ENCODE measurements at places on chromosomes 13 and 19.
A peak's percentile ranks its signal among the peaks of the same experiment; 100 is the strongest.

DNA sequence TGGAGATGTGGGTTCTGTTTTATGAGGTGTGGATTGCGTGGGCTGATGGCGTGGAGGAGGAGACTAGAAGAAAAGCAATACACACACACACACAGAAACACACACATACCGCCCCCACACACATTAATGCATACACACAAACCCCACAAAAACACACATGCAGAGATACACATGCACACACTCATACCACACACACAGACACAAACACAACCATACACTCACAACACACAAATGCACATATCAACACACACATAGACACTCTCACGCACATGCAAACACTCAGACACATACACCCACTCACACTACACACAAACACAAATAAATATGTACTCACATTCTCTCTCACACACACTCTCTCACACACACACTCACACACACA is 75.7 kb upstream of the UBL3 start:
- DNase-seq = no peak

DNA sequence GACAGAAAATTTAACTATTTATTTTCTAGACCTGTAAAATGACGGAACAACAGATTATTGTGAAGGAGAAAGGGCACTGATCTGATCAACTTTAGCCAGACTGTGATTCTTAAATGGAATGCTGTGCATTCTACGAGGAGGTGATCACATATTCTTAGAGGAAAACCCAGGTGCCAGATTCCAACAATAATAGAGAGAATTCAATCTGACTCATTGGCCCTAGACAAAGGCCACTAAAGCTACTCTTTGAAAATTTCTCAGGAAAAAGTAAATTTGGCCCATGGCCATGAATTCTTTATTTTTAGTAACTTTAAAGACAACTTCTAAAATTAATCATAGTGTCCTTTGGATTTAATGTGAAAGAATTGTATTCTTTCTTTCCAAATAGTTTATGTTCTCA is 58.6 kb upstream of the POSTN start:
- DNase-seq = peak; percentile 6

DNA sequence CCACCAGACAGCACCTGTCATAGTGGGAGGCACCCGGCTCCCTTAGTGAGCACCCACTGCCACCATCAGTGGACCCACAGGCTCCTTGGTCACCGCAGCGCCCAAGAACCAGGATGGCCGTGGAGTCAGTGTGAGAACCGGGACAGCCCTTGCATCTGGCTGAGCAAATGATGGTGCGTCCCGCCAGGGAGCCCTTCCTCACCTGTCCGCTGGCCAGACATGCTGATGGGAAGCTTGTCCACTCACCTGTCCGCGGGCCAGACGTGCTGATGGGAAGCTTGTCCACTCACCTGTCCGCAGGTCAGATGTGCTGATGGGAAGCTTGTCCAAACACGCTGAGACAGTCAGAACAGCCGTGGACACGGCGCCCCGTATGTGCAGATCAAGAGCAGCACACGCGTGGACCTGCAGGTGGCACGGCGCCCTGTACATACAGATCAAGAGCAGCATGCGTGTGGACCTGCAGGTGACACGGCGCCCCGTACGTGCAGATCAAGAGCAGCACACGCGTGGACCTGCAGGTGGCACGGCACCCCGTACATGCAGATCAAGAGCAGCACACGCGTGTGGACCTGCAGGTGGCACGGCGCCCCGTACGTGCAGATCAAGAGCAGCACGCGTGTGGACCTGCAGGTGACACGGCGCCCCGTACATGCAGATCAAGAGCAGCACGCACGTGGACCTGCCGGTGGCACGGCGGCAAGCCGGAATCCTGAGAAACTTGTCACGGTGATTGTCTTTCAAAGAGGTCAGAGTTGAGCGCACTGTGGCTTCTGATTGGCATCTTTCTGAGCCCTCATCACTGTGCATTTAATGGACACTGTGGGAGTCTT is 40.7 kb upstream of the DCUN1D2 start:
- DNase-seq = no peak

DNA sequence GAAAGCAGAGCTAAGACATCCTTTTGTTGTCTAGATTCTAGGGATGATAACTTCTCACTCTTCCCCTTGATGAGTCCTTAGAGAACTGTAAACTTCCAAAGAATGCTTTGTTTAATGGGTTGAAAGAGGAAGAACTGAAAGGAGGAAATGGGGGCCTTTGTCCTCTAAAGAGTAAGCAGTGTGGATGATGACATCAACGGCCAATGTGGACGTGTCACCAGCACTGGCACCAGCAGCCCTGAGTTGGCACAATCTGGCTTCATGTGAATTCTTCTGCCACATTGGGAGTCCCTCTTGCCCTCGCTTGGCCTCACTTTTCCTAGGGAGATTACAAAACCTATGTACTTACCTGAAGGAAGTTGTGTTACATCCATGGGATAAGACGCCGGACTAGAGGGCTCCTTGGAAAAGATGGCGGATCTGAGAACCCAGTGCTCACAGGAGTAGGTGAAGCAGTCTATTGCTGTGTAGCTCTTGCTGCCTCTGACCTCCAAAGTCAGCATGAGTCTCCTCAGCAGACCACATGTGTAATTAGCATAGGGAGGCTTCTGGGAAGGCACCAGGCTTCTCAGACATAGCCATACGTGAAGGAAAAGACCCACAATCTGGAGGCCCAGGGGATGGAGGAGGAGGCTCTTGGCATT is 62.8 kb downstream of the RGCC start:
- no peak for DNase-seq

DNA sequence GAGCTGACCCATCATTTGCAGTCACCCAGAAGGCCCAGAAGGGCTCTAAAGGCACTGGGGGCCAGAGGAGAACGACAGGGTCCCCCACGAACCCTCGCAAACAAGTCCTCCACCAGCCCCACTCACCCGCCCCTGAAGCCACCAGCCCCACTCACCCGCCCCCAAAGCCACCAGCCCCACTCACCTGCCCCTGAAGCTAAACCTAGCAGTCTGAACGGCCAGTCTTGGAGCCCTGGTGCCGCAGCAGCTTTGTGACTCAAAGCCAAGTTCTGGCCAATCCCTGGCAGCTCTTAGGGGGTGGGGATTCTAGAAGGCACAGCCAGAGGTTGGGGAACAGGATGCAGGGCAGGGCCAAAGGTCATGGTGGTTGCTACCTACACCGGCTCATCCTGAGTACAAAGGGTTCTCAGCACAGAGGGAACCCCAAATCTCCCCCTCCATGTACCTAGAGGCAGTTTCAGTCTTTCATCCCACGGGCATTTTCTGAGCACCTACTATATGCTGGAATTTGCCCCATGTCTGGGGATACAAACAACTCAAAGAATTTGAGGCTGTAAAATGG is at the start of gene IQCN:
IQCN (minus strand) TSS at position 234 of the 562 bp plus-strand sequence. CDS start 4,974 bp downstream, outside the sequence.
- DNase-seq = no peak

DNA sequence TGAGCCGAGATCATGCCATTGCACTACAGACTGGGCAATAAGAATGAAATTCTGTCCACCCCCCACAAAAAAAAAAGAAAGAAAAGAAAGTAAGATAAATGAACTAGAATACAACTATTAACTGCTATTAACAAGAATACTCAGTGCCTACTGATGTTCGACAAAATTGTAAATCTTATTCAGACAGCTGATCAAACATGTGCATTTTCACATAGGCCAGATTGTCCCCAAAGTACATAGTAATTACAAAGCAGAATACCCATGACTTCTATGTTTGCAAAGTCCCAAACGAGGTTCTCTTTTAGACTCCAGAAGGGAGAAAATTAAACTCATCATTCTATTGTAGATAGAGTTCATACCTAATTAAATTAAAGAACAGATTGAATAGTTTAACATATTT is 113.4 kb downstream of the UFM1 start:
- no peak for DNase-seq

DNA sequence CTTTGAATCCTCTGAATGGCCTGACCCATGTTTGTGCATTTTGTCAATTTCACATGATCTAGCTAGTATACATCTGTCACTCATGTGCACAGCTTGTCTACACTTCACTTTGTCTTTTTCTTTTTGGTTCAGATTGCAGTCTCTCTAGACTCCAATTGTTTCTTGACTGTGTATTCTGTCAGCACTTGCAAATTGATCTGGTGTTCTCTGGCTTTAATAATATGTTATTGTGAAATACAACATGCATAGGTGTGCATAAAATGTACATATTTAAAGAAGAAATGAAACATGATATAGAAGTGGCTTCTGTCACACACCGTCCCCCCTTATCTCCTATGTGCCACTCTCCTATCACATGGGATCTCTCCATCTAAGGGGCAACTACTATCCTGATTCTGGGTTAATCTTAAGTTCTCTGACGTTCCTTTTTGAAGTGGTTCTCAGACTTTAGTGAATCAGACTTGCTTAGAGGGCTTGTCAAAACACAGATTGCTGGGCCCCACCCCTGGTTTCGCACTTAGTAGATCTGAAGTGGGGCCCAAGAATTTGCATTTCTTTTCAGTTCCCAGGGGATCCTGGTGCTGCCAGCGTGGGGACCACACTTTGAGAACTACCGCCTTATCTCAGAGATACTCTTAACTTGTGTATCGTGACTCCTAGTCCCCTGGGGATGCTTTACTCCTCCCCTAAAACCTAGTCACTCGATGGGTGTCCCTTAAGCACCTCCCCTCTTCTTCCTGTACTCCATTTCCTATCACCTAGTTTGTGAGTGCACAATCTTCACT is 5.8 kb downstream of the KRTDAP start:
- DNase-seq = no peak

GRCh38 chr13:114013952-114014629 is 40.2 kb upstream of the C13orf46 start:
- no peak for DNase-seq

DNA sequence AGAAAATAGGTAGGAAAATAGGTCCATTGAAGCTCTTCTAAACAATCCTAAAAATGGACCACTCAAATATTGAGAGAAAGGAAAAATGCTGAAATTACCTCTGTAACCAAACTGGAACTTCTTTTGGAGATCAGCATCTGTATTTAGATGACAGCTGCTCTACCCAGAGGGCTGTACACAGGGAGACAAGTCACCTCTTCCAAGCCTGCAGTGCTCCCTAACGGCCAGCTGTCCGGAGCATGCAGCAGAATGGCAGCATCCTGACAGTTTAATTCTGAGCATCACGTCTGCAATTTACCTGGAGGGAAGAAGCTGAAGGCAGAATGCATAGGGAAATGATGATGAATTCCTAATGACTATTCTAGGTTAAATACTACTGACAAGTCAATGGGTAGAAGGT is 62.8 kb upstream of the DIAPH3 start:
- no peak for DNase-seq

DNA sequence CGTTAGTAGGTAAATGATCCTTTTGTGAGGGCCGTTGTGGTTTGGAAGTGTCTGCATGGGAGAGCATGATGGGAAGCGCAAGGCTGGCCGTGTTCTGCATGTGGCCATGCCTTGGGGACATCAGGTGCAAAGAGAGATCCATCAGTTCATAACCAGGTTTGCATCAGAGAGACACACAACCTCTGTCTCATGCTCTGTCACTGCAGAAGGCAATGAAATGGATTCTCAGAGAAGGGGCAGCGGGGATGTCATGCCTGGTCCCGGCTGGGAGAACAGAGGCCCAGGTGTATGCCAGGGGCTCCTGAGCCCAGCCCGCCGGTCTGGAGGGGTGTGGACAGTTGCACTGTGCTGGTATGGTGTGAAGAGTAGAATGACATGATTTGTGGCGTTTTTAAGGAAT is 60.2 kb downstream of the GGACT start:
- no peak for DNase-seq

DNA sequence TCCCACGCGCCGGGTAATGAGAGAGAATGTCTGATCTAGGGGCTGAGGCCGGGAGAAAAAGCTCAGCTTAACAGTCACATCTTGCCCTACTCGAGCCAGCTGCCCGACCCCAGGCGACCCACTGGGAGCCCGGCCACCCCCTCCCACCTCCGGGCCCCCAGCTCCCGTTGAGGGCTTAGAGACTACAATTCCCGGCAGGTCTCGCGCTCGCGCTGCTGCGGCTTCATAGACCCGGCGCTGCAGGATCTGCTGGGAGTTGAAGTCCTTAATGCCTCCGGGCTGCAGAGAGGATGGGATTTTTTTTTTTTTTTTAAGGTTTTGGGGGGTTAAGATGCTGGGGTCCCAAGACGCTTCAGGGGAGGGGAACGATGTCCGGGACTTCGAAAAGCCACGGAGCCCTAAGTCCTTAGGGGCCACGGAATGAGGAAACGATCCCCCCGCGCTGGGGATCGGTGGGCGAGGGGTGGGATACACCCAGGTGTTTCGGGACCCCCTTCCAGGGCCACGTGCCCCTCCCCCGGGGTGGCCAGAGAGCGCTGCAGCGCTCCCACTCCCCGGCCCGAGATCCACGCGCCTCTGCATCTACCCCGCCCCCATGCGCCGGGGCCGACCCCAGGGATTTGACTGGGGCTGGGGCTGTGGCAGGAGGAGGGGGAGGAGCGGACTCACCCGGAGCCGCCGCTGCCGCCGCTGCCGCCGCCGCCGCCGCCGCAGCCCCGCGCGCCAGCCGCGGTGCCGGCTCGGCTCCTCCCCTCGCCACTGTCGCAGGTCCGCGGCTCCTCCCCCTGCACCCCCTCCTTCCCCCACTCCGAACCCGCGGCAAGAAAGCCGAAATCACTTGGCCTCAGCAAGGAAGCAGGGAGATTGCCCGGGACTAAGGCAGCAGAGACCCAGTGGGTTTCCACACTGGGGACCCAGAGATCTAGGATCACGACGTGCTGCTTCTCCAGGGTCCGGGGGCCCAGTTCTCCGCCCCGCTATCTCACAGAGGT is at the start of gene SYT3:
SYT3 (minus strand) TSS at position 761 of the 992 bp plus-strand sequence. CDS start 2,470 bp downstream, outside the sequence.
- DNase-seq = peak; percentile 93

GRCh38 chr13:44908266-44908665 is 81.0 kb downstream of the NUFIP1 start:
- DNase-seq = no peak

DNA sequence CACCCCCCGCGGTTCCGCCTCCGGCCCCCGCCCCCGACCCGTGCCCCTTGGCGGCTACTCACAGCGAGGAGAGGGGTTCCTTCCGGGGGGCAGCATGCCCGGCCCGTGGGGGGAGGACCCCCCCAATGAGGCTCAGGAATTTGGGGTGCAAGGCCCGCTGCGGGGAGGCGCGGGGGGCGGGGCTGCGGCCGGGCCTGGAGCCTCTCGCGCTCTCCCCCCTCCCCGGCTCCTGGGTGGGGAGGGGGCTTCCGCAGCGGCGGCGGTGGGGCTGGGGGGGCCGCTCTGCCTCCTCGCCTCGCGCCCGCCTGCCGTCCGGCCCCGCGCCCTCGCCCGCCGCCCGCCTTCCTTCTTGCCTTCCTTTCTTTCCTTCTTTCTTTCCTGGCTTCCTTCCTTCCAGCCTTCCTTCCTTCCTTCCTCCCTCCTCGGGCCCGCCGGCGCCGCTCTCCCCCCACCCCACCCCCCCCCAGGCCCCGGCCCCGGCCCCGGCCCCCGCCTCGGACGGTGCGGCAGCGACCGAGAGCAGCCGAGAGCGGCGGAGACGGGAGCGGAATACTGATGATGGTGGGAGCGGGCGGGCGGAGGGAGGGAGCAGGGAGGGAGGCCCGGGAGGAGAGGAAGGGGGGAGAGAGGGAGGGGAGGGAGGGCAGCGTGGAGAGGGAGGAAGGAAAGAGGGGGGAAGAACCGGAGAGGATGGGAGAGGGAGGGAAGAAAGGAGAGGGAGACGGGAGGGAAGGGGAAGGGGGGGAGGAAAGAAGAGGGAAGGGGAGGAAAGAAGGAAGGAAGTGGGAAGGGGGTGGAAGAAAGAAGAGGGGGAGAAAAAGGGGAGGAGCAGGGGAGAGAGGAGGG is at the start of gene LRRC4B:
LRRC4B (minus strand) TSS at position 554 of the 846 bp plus-strand sequence. CDS start 19,597 bp downstream, outside the sequence.
- no peak for DNase-seq
